ELR (cell line): ENCODE measurements at places on chromosomes 3 and 15.

DNA sequence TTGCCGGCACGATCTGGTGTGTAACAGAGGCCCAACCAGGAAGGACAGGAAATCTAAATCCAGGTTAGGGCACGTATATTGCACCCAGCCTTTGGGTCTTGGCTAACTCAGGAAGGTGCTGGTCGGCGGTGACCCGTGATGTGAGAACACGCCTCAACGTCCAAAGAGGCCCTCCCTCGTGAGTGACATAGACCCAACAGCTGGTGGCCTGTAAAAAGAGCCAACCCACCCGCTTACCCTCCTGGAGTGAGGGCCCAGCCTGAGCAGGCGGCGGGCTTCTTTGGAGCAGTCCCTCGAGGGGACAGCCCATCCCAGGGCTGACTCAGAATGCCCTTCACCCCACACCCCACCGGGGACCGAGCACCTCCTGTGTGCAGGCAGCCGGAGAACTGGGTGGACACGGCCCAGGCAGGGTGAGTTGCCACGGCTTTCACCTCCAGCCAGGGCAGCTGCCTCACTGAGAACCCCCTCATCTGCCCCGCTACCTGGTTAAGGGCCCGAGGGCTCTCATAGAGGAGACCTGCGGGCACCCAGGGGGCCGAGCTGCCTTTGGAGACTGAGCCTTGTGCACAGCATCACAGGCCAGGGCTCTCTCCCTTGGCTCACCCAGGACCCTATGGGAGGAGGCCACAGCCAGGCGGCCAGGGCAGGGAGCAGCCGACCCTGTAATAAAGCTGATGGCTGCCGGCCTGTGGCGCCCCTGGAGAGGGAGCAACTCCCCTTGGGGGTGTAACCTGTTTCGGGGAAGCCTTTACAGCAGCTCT lies 41.8 kb downstream of the ZNF710 start:
- no peak for DNase-seq

- DNase-seq = no peak
Measured at GRCh38 chr15:77475898-77476297, 55.2 kb downstream of the HMG20A start.

- peak; percentile 39 for DNase-seq
Measured at GRCh38 chr15:62059108-62059815, 985 bp downstream of the VPS13C start.

DNA sequence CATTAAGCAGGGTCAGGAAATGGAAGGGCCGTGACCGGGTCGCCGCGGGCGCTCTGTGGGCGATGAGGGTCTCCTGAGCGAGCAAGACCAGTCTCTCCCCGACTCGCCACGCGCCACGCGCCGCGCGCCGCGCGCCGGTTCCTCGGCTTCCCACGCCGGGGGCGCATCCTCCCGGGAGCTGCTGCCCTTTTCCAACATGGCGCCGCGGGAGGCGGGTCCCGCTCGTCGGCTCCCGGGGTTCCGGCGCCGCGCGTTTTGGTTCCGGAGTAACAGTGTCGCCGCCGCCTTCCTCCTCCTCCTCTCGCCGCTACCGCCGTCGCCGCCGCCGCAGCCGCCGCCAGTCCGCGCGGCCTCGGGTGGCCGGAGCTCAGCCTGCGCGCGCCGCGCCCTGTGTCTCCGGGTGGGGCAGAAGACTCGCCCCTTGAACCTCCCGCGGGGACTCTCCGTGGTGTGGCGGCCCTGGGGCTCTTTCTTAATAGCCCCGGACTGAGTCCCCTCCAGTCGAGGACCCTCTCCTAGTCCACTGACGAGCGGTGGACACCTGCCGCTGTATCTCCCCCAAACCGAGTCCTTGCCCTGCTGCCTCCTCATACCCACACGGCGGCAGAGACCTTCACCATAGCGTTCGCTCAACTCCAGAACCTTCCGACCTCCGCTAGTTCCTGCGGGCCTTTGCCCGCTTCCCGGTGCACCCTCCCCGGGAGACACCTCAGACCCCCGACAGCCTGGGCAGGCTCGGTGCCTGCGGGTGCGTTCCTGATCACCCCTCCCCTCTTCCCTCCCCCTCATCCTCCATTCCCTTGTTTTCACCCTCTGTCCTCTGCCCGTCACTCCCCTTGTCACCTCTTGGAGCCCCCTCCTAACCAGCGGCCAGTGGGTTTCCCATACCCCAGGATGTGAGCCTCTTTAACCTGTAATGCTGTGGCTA lies at the start of gene MAP2K5:
TSS of gene MAP2K5 (plus strand) at position 284 of the 928 bp plus-strand sequence. CDS start at position 917, 633 bp downstream.
- DNase-seq = peak; percentile 82

- no peak for DNase-seq
Measured at GRCh38 chr15:70278644-70279043, 180.9 kb upstream of the TLE3 start.

DNA sequence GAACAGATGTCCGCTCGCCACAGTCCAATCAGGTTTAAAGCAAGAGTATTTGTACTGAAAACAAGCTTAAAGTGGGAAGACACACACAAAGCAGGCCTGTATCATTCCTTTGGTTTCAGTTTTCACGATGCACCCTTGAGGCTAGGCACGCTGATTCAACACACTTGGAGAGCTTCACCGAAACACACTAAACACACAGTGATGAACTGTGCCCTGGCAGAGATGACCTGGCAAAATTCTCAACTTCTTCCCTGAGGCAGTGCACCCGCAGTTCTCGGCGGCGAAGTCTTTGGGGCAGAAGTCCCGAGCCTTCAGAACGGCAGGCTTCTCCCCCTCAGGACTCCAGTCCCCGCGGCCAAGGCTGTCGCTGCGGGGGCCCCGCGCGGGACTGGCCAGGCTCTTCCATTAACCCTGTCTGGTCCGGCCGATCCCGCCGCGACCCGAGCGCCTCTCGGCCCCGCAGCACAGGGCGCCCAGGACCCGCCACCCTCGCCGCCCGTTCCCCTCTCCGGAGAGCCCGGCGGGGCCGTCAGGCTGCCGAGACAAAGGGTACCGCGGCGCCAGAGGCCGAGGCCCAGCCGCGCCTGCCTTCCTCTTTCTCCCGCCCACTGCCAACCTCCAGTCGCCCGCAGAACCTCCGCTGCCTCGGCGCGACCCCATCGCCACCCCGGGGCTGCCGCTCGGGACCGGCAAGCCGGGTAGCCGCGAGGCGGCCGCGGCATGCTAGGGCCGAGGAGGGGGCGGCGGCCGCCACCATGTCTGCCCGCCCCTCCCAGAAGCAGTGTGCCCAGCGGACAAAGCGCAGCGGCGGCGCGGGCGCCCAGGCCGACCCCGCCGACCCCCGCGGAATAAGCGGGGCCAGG lies 792 bp downstream of the GABPB1 start:
- peak; percentile 81 for DNase-seq

- no peak for DNase-seq
Measured at GRCh38 chr15:74306781-74307217, 60.6 kb downstream of the CYP11A1 start.

DNA sequence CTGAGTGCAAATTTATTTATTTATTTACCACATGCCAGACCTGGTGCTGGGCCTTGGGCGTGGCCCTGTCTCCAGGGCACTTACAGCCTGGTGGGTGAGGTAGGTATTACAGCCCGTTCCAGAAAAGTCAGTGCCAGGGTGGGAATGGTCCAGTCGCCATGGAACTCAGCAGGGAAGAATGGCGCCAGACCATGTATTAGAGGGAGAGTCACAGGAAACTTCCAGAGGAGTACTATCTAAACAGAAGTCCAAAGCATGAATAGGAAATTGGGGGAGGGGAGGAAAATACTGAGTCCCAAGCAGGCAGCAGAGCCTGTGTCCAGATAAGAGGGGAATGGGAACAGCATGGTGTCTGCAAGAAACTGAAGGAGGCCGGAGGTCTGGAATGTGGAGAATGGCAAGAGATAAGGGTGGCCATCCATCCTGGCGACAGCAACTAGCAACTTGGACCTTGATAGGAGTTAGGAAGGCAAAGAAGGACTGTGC lies 27.0 kb downstream of the SH3BP5 start:
- DNase-seq = peak; percentile 30

- no peak for DNase-seq
Measured at GRCh38 chr3:139020036-139020867, 474 bp downstream of the PRR23B start.

GRCh38 chr15:101617390-101617965 lies 34.7 kb downstream of the TM2D3 start:
- no peak for DNase-seq

DNA sequence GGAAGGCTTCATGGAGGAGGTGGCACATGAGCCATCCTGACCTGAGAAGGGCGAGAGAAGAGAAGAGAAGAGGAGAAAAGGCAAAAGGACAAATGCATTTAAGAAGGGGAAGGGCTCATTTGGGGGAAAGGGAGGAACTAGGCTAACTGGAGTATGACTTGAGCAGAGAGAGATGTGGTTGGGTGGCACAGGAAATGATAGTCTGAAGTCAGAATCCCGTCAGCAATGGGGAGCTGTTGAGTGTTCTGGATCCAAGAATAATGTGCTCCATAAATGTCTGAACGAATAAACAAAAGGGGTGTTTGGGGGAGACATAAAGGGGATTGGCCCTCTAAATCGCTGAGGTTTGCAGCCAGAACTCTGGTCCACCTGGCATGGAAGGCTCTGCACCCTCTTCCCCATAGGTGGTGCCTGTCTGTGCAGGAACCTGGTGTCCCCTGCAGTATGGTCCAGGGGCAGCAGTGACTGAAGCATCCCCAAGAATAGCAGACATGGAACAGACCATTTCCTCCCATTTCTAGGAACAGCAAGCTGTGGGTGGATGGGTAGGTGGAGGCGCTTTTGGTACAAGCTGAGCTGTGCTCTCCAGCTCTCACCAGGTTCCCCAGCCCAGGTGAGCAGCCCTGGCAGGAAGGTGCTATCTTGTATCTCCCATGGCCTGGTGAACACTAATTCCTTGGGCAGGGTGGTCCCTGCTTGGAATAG lies 15.2 kb downstream of the CORO2B start:
- no peak for DNase-seq

DNA sequence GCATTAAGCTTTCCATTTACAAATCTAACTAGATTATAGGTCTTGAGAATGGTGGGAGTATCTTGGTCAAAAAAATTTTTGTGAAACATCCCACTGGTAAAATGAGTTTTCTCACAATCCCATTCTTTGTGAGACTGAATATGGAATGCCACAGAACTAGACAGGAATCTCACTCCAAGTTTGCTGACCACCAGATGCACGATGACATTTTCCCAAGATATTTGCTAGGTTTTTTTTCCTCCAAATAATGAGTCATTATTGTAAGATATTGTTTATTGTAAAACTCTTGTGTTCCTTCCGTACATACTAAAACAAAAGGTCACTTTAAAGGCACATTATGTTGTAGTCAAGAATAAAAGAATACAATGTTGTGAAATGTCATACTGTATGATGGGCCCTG lies 53.9 kb downstream of the COPS2 start:
- peak; percentile 66 for DNase-seq

GRCh38 chr3:107884719-107885460 lies 205.9 kb downstream of the CD47 start:
- DNase-seq = peak; percentile 90

GRCh38 chr3:58494107-58494506 lies 2.2 kb downstream of the KCTD6 start:
- no peak for DNase-seq

DNA sequence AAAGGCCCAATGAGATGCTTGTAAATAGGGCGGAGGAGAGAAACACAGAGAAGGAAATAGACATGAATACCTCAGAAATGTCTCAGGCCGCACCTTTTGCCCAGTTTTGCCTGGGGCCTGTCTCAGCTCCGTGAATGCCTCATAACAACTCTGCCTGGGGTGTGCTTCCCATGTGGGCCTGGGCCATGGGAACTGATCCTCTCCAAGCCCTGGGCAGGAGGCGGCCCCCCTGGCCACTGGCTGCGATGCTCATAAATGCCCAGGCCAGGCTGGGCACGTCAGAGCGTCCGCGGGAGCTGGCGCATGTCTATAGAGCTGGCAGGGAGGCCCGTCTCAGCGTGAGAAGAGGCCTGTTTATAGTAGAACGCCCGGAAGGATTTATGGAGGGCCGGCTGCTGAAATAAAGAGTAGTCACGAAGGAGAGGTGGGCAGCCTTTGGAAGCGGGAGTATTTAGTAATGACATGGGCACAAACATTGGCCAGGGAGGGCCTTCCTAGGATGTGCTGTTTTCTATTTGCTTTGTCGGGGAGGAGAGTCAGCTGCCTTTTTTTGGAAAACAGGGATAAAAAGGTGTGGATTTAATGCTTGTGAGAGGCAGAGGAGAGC lies 85.9 kb upstream of the IGF1R start:
- DNase-seq = no peak

GRCh38 chr15:66899555-66900350 lies 165.6 kb upstream of the SMAD3 start:
- DNase-seq = peak; percentile 91

- no peak for DNase-seq
Measured at GRCh38 chr15:46709460-46710083, 1007.7 kb upstream of the SEMA6D start.

DNA sequence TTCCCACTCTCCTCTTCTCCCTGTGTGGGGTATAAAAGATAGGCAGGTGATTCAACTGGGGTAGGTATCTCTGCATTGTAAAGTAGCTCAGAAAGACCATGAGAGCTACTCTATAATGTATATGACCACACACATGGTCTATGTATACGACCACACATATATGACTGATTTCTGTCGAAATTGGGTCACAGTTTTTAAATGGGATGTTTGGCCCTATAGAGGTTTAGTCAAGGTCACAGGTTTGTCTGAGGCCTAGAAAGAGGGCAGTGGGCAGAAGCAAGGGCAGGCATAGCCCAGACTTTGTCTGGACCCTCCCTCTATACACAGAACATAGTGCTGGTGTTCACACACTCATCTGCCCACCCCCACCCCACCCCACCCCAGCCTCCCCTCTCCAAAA lies 4.4 kb downstream of the LAMP3 start:
- DNase-seq = no peak

DNA sequence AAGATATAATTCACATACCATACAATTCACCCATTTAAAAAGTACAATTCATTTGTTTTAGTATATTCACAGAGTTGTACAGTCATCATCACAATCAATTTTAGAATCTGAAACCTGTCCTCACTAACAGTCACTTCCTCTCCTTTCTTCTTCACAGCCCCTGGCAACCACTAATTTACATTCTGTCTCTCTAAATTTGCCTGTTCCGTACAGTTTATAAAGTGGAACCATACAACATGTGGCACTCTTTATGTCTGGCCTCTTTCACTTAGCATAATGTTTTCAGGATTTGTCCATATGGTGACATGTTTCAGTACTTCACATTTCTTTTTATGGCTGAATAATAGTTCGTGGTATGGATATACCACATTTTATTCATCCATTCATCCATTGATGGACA lies 22.7 kb downstream of the ERICH6 start:
- no peak for DNase-seq

- peak; percentile 49 for DNase-seq
Measured at GRCh38 chr3:25910997-25911396, 121.1 kb downstream of the OXSM start.

DNA sequence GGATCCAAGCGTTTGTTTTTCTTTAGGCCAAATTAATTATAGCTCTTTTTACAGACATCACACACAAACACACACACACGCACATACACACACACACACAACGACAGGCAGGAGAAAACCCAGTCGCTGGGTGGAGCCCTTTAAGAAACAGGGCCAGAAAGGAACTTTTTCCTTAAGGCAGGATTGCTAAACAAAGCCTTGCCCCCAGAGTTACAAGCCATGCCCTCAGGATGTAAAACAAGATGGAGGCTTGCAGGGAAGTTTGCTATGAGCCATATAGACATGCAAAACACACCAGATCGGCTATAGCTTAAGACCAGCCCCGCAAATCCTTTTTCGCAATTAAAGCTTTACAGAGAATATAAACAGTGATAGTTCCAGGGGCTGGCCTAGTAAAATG lies 16.3 kb upstream of the IQCF2 start:
- no peak for DNase-seq

- DNase-seq = no peak
Measured at GRCh38 chr15:48500595-48500994, 144.9 kb downstream of the FBN1 start.

GRCh38 chr3:146166415-146166821 lies 5.4 kb upstream of the PLOD2 start:
- peak; percentile 93 for DNase-seq

GRCh38 chr3:68909719-68910118 lies 22.6 kb downstream of the TAFA4 start:
- no peak for DNase-seq
